ENCODE measurements at places on chromosomes 4 and X.

DNA sequence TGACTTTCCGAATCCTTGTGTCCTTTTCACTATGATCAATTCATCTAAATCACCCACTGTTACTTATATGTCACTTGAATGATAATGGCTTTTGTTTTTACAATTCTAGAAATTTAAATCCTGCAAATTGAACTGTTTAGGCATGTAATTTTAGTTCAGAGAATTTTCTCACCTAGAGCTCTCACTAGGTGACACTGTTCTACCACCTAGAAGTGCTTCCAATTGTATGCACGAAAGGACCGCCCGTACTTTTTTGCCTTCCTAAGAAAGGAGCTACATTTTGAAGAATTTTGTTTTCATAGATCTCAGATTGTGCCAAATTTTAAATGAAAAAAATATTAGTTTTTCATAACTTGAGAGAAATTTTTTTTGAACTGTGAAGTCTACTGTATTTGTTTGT is 481.6 kb upstream of the FSTL5 start:
- no peak for DNase-seq

- no peak for DNase-seq
Observed at GRCh38 chr4:142984871-142985585, 138.9 kb upstream of the INPP4B start.

GRCh38 chr4:18252052-18252451 is 230.5 kb upstream of the LCORL start:
- DNase-seq: no peak

GRCh38 chr4:146178126-146178525 is 2.6 kb downstream of the LSM6 start:
- no peak for DNase-seq

- no peak for DNase-seq
Observed at GRCh38 chr4:126238013-126238412, 923.3 kb downstream of the FAT4 start.

GRCh38 chrX:774536-774935 is 143.9 kb downstream of the SHOX start:
- DNase-seq: no peak

- no peak for DNase-seq
Observed at GRCh38 chr4:83677656-83678055, 141.7 kb downstream of the GPAT3 start.
